ENCODE measurements at places on chromosomes 7 and 10.

- no peak for DNase-seq
These were observed 533 bp upstream of the NKX6-2 start for GRCh38 chr10:132786476-132786883.

- no peak for DNase-seq
These were observed 5.3 kb downstream of the NEUROG3 start for GRCh38 chr10:69567920-69568319.

- DNase-seq = no peak
These were observed 152.7 kb downstream of the SKIDA1 start for GRCh38 chr10:21372651-21373410.

- DNase-seq = no peak
These were observed 73.7 kb downstream of the ABLIM1 start for GRCh38 chr10:114584419-114584818.

DNA sequence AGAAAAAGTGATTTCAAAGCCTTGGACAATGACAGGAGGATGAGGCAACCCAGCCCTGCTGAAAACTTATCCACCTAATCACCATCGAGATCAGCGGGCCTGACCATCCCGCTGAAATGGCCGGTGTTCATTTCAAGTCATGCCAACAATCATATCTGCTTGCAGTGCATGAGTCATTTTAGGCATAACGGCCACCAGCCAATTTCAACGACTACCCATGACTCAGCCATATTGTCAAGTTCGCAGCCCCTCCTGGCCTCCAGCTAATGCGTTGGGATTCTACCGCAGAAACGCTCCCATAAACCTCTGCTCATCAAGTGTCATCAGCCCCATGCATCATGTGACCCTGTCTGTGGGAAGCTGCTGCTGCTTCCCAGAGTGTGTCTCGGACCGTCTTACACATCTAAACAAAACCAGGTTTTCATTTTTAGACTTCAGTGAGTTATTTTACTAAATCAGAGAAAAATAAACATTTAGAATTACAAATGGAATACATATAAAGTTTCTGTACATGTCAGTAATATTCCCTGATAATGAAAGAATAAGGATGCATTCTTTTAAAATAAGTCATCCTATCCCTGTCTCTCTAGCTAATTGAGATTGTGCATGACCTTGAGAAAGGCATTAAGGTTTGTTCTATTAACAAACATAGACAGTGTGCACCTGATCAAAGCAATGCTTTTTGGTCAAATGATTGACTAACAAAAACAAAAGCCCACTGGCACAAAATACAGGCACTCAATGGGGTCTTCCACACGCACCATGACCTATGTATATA is 188.9 kb downstream of the ADAM12 start:
- DNase-seq = no peak

DNA sequence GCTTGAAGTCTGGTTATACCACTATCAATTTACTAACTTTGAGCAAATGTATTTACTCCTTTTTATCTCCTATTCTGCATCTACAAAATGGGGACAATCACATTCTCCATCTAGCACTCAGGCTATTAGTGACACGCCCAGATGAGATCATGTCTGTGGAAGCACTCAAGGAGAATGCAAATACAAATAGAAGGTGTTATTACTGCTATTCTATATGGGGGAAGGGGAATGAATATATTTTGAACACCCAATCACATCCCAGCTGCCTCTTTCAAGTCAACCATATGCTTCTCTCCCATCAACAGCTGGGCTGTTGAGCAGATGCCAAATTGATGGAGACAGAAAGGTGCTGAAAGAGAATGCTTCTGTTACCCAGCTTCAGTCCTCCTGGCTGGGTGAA is 23.5 kb downstream of the SGMS1 start:
- no peak for DNase-seq

GRCh38 chr7:108503112-108504026 is 22.6 kb downstream of the PNPLA8 start:
- DNase-seq = no peak

GRCh38 chr7:44224080-44224973 is 23.5 kb downstream of the YKT6 start:
- no peak for DNase-seq

DNA sequence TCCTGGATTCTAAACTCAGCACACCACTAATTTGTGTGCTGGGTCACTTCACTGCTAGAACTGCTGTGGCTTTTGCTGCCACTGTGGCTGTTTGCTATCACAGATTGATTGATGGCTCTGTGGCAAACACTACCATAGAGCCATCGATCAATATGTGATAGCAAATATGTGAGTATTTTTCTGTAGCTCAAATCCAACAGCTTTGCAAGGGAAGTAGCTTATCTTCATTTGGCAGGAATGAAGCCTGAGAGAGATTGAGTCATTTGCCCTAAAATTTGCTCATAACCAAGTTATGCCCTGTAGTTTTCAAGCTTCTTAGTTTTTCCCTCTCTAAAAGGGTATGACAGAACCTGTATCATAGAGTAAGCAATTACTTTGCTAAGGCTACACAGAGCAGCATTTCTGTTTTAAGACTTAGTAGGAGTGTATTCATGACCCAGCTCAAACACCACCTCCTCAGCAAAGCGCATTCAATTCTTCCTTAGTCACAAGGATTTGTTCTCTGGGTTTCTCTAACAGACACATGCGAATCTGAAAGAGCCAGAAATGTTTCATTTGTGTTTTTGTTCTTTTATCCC is 43.1 kb downstream of the MINPP1 start:
- no peak for DNase-seq

- DNase-seq = no peak
These were observed 1.1 kb downstream of the MAP3K8 start for GRCh38 chr10:30435073-30435422.

- no peak for DNase-seq
These were observed 100.7 kb downstream of the CDK6 start for GRCh38 chr7:92735707-92736106.

- DNase-seq = no peak
These were observed 18.3 kb downstream of the FIGNL1 start for GRCh38 chr7:50431722-50432305.

Data from esophagus squamous epithelium (tissue), 5 donors.